ENCODE measurements at places on chromosomes 4 and X. TPM values are rescaled to one million over a fixed set of nuclear protein-coding genes. Genes with fewer than 3 reads are reported as not detected.

The GABRB1 gene
- total RNA-seq: not detected

The PGAM4 gene
- not detected for total RNA-seq

The DMRTC1 gene
- not detected for total RNA-seq

The FGFR3 gene
- 2.7 TPM for total RNA-seq

The CFAP99 gene
- total RNA-seq: not detected

The LIN54 gene
- total RNA-seq: 10.2 TPM

The C4orf54 gene
- total RNA-seq: not detected

The FATE1 gene
- not detected for total RNA-seq

GRCh38 chrX:27619975-27620374, 29.8 kb downstream of the DCAF8L2 start:
- no peaks in the 10 kb centered on the region for H3K4me1 ChIP-seq
- no peak for DNase-seq
- no peaks in the 10 kb centered on the region for H3K27me3 ChIP-seq
- H3K27ac ChIP-seq: no peak overlapping the region
- no peaks in the 10 kb centered on the region for H3K36me3 ChIP-seq
- no peak overlapping the region for H3K4me3 ChIP-seq

DNA sequence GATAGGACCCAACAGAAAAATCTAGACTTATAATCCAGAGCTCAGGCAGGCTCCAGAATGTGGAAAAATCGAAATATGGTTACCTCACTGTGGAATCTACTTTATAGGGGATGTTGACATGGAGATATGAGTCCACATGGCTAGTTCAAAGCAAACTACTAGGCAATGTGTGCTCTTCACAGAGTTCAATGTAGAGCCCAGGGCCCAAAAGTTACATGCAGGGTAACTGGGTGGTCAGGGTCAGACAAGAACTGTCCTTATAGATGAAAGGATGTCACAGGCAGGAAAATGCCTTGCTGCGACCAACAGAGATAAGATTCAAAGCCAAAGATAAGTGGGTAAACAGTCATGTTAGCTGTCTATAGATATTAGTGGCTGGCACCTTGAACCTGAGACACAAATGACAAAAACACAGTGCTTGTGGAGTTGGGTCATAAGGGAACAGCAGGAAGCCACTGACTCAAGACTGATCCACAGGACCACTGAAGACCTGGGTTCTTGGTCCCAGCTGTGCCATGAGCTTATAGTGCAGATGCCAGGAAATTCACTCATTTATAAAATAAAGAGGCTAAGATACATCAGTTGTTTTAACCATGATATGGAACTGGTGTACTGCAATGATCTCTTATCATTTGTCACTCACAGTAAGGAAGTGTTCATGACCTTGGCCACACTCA, 101.7 kb upstream of the MBNL3 start:
- H3K36me3 ChIP-seq: no peaks in the 10 kb centered on the region
- no peak for DNase-seq
- no peak overlapping the region for H3K27ac ChIP-seq

GRCh38 chrX:102546828-102547493, 30.4 kb upstream of the TMSB15A start:
- H3K36me3 ChIP-seq: no peaks in the 10 kb centered on the region
- H3K4me3 ChIP-seq: no peak overlapping the region
- no peaks in the 10 kb centered on the region for H3K4me1 ChIP-seq
- H3K27ac ChIP-seq: no peak overlapping the region
- DNase-seq: no peak

DNA sequence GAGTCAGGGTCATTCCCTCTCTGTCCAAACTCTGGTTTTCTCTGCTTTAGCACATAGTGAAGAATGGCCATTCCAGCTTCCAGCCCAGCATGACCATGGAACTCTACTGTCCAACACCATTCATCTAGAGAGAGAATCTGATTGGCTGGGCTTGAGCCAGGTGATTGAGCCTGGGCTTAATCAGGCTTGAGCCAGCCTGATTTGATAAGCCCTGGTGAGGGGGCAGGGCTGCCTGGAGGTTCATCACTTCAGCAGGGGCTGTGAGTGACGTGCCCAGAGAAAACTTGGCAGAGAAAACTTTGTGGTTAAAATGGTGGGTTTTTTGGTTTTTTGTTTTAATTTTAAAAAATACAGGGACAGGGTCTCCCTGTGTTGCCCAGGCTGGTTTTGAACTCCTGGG, 62.5 kb downstream of the KIAA0232 start:
- no peak overlapping the region for H3K27ac ChIP-seq
- no peaks in the 10 kb centered on the region for H3K27me3 ChIP-seq
- H3K36me3 ChIP-seq: no peaks in the 10 kb centered on the region
- no peak for DNase-seq
- no peak overlapping the region for H3K4me3 ChIP-seq
- H3K4me1 ChIP-seq: peaks cover 3% of the 10 kb centered on the region

DNA sequence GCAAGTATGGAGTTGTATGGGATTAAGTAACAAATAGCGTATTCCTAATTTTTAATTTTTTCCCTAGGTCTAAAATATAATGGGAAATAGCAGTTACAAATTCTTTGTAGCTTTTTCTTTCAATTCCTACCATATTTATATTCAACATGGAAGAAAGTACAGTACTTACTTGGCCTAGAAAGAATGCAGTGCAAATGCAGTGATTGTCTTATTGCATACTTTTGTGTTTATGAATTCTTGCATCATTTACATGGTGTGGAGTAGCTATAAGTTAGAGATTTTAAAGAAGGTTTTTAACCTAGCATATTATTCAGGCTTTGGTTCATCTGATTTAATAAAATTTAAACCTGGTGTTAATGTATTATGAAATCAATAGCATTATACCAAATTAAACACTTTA, 263.3 kb downstream of the BMPR1B start:
- no peaks in the 10 kb centered on the region for H3K27me3 ChIP-seq
- DNase-seq: no peak
- no peak overlapping the region for H3K4me3 ChIP-seq
- no peak overlapping the region for H3K27ac ChIP-seq
- H3K4me1 ChIP-seq: no peaks in the 10 kb centered on the region

DNA sequence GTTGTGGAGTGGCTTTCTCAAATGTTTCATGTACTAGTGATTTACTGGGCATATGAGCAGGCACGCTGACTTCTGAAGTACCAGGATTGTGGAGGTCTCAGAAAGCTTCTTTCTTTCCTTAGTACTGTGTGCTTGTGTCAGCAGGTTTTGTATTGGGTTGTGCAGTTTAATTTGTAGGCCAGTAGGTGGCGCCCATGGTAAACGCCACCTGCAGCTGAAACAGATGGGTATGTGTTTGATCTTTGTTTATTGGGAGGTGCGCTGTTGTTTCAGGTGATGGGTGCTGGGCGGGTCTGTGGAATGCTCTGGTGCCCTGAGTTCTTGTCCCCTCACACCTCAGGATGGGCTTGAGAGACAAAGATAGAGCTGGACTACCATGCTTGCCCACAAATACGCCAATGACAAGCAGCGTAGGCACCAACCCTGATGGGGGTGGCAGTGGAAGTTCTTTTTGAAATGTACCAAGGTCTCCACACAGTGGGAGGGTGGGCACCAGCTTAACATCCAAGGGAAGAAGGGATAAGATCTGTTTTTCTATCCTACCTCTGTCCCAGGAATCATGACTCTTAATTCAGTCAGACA, 141.5 kb downstream of the RPS6KA6 start:
- H3K36me3 ChIP-seq: no peaks in the 10 kb centered on the region
- no peaks in the 10 kb centered on the region for H3K4me1 ChIP-seq
- no peak overlapping the region for H3K27ac ChIP-seq
- no peak overlapping the region for H3K4me3 ChIP-seq

DNA sequence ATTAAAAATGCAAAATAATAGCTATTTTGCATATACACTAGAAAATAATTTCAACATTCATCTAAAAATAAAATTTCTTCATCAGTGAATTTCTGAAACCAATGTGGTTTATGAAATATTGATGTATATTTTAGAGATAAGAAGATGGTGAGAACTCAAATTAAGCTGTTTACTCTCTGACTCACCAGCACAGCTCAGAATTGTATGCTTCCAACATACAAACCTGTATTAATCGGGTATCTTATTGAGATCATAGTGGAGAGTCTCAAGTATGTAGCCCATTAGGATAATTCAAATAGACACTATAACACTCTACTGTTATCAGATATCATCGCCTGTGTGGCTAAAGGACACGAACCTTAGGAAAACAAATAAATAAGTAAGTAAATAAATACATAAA, 899.5 kb upstream of the INTU start:
- no peak overlapping the region for H3K27ac ChIP-seq
- H3K36me3 ChIP-seq: no peaks in the 10 kb centered on the region
- no peaks in the 10 kb centered on the region for H3K27me3 ChIP-seq

- no peaks in the 10 kb centered on the region for H3K27me3 ChIP-seq
- H3K36me3 ChIP-seq: no peaks in the 10 kb centered on the region
- H3K4me1 ChIP-seq: no peaks in the 10 kb centered on the region
- no peak overlapping the region for H3K4me3 ChIP-seq
- H3K27ac ChIP-seq: no peak overlapping the region
These were observed 199.5 kb upstream of the DIPK2B start for GRCh38 chrX:45400027-45400779.

- no peak overlapping the region for H3K27ac ChIP-seq
- no peaks in the 10 kb centered on the region for H3K4me1 ChIP-seq
- H3K27me3 ChIP-seq: no peaks in the 10 kb centered on the region
- DNase-seq: no peak
- no peaks in the 10 kb centered on the region for H3K36me3 ChIP-seq
- no peak overlapping the region for H3K4me3 ChIP-seq
These were observed 6.3 kb upstream of the SORCS2 start for GRCh38 chr4:7186031-7186430.

DNA sequence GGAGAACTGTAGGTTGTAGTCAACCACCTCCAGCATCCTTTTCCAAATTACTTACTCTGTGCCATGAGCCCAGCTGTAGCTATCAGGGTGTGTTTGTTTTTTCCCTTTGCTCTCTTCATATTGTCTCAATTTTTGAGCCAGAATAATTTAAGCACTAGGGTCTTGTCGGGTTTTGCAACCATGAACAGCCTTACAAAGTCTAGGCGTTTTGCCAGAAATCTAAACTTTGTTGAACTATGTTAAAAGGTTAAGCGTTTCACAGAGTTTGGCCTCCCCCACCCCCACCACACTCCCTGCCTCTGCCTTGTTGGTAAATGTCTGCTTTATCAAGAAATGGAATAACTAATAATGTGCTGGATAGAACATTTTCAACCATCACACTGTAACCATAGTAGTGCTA, 190.6 kb upstream of the TTC29 start:
- no peak overlapping the region for H3K4me3 ChIP-seq
- H3K4me1 ChIP-seq: peaks cover 13% of the 10 kb centered on the region
- no peak for DNase-seq

DNA sequence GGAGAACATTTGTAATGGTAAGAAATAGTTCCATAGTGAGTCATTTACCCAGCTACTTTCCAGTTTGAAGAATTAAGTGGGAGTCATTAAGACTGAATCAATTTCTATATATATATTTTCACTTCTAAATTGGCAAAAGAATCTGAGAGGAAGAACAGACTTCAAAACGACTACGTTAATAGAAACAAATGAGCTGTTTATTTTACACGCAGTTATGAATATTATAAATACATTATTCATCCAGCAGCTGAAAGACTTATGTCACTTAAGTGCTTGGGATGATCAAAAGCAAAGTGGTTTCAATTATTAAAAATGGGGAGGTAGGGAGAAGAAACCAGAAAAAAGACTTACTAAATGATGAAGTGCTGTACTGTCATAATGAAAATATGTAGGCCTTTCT, 260.5 kb upstream of the DDX53 start:
- no peaks in the 10 kb centered on the region for H3K36me3 ChIP-seq
- H3K27ac ChIP-seq: no peak overlapping the region
- no peaks in the 10 kb centered on the region for H3K4me1 ChIP-seq
- H3K27me3 ChIP-seq: no peaks in the 10 kb centered on the region
- DNase-seq: no peak

- DNase-seq: no peak
- no peak overlapping the region for H3K27ac ChIP-seq
- no peaks in the 10 kb centered on the region for H3K27me3 ChIP-seq
These were observed 6.3 kb downstream of the IL15 start for GRCh38 chr4:141642711-141643110.

DNA sequence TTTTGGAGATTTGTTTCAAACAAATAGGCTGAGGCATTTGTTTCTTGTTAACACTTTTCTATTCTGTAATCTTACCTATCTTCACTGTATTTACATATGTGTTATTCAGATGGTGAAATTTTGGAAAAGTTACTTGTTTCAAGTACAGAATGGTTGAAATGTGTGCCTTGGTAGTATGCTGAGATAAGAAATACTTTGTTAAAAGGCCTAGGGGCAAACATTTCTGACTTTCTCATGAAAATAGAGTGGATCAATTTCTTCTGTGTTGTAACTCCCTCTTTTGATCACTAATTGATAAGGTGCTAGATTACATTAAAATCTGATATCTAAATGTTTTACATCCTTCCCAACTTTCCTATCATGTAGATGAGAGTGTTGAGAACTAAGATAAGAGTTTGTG, 18.1 kb downstream of the USO1 start:
- no peak for DNase-seq
- H3K36me3 ChIP-seq: peaks cover 7% of the 10 kb centered on the region
- no peaks in the 10 kb centered on the region for H3K4me1 ChIP-seq

- no peak for DNase-seq
- no peaks in the 10 kb centered on the region for H3K4me1 ChIP-seq
- H3K4me3 ChIP-seq: no peak overlapping the region
- H3K36me3 ChIP-seq: no peaks in the 10 kb centered on the region
- no peaks in the 10 kb centered on the region for H3K27me3 ChIP-seq
These were observed 40.0 kb upstream of the CASK start for GRCh38 chrX:41963348-41963747.

- H3K27ac ChIP-seq: no peak overlapping the region
- H3K36me3 ChIP-seq: no peaks in the 10 kb centered on the region
- H3K4me1 ChIP-seq: no peaks in the 10 kb centered on the region
- DNase-seq: no peak
These were observed 495.6 kb upstream of the ZFP42 start for GRCh38 chr4:187499956-187500355.

DNA sequence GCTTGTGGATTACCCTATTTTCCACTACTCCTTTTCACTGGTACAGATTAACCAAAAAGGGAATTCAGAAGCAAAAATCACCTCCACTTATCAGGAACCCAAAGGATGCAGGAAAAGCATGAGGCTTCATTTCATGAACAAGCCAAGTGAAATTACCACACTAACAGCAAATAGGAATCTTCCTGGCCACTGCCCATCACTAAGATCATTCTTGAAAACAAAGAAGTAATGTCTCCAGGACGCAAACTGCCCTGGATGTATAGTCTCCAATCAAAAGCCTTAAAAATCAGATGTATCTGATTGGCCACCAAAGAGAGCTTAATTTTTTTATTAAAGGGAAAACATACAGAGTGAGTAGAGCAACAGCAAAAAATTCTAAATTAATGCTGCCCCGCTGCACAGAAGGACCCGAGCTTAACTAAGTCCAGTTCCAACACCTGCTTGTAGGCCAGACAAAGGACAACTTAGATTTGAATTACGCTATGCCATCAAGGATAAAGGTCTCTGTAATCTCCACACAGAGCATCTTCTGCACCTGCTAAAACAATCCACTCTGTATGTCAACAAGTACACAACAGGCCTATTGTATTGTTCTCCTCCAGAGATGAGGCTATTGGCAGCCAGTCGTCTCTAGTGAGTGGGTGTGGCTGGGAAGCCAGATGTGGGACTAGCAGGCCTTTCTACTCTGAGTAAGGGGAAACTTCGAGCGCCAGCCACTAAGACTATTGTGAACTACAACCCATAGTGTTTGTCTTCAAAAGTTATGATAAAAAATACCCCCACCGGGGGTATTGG, 12.4 kb downstream of the ZDHHC9 start:
- no peaks in the 10 kb centered on the region for H3K4me1 ChIP-seq
- H3K4me3 ChIP-seq: no peak overlapping the region
- H3K27ac ChIP-seq: no peak overlapping the region
- no peaks in the 10 kb centered on the region for H3K36me3 ChIP-seq

GRCh38 chrX:16869393-16870094, 618 bp downstream of the RBBP7 start:
- no peaks in the 10 kb centered on the region for H3K36me3 ChIP-seq
- no peak for DNase-seq
- peak overlapping the region; percentile 63 for H3K4me3 ChIP-seq
- H3K27ac ChIP-seq: peak overlapping the region; percentile 95
- peaks cover 22% of the 10 kb centered on the region for H3K4me1 ChIP-seq
